HT1080 (cell line): ENCODE measurements at places on chromosomes 12 and 14. TPM values are rescaled to one million over a fixed set of nuclear protein-coding genes. Genes with fewer than 3 reads are reported as not detected.
A peak's percentile ranks its signal among the peaks of the same experiment; 100 is the strongest.

DNA sequence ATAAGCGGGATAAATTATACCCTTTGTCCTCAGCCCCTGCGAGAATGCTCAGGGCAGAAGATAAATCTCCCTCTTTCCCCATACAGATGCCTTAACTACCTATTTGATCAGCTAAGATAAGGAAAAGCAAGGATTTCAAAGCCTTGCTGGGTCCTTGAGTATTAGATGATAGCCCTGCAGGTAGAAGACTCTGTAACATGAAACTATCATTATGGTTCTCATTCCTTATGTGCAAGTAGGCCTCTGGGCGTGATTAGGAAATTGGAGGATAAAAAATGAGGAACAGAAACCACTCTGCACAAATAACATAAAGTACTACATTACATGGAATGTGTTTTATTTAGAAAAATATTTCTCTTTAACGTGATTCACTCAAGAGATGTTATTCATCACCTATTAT lies 14.5 kb upstream of the WDR89 start:
- DNase-seq, result no peak

DNA sequence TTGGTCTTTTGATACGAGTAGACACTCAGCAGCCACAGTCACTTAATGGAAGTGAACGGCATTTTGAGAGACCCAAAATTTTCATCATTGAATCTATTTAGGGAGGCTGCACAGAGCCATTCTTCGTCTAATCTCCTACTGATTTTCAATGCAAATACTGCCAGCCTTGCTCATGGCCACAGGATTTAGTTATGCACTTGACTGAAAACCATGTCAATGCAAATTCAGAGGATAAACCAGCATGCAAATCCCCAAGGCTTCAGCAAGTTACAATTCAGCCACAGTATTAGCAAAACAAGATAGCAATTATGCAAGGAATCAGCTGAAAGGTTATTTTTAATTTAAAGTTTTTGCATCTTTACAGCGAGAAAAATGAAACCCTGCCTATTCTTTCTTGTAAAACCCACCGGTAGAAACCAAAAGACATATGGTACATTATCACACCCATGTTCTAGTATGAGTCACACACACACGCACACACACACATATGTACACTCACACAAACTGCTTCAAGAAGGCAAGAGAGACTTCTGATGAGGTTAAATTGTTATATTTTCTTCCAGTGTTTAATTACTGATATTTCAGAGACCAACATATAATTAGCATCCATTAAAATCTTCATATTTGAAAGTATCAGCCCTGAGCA lies 985.3 kb upstream of the FLRT2 start:
- no peak for DNase-seq

DNA sequence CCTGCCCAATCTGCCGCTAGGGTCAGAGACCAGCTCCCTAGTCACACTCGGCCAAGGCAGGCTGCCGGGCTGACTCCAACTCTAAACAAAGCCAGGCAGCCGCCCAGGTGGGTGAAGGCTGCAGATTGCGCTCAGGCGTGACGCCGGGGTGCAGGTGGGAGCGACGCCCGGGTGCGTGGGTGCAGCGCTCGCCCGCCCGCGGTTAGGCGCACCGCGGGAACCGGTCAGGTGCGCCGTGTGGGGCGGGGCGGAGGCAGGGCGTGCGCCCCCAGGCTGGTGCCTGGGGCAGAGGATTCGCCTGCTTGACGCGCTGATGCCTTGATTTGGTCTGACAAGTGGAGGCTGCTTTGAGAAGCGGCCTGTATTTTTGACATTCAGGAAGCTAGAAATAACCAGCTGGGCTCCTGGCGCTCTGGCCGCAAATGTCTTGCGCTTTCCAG lies 126.7 kb upstream of the HIF1A start:
- no peak for DNase-seq

- peak; percentile 49 for DNase-seq
These were observed 13.8 kb upstream of the EEA1 start for GRCh38 chr12:92942905-92943304.

- peak; percentile 98 for DNase-seq
These were observed 5.0 kb upstream of the MMP19 start for GRCh38 chr12:55847603-55848291.

GRCh38 chr14:100617410-100618317 lies 30.4 kb upstream of the BEGAIN start:
- no peak for DNase-seq

DNA sequence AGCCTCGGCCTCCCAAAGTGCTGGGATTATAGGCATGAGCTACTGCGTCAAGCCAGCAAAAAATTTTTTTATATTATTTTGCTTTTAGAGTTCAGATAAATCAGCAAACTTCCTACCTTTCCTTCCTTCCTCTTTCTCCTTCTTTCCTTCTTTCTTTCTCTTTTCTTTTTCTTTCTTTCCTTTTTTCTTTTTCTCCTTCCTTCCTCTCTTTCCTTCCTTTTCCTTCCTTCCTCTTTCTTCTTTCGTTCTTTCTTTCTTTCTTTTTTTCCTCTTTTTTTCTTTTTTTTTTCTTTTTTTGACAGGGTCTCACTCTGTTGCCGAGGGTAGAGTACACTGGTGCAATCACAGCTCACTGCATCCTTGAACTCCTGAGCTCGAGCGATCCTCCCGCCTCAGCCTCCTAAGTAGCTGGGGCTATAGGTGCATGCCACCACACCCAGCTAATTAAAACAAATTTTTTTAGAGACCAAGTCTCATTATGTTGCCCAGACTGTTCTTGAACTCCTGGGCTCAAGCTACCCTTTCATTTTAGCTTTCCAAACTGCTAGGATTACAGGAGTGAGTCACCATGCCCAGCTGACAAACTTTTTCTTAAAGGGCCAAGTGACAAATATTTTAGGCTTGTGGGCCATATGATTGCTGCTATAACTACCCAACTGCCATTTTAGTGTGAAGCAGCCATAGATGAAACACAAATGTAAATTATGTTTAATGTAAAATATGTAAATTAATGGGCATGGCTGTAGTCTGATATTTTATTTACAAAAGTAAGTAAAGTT lies 7.1 kb upstream of the WASHC4 start:
- peak; percentile 61 for DNase-seq

- no peak for DNase-seq
These were observed 77.0 kb upstream of the BCL11B start for GRCh38 chr14:99348816-99349614.

GRCh38 chr12:112170376-112170775 lies 45.0 kb downstream of the TRAFD1 start:
- peak; percentile 25 for DNase-seq

DNA sequence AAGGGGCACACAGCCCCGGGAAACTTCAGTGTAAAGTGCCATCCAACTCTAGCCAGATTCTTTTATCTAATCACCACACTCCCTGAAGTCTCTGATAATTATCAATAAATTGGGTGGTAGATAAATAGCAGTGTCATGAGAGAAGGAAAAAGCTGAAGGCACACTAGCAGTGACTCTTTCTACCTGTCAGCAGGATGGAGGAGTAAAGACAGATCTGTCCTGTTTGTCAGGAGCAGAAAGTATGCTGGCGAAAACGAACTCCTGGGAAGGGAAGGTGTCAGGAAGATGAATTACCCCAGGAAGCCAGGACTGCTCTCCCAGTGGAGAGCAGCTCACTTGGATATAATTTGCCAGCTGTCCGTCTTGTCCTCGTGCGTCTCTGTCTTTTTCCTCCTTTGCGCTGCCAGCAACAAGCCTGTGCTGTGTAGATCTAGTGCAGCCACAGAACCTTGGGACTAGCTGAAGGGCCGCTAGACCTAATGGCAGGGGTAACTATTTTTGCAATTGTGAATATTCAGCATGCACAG lies 981.9 kb downstream of the DIO2 start:
- no peak for DNase-seq

The KLRF1 gene
- total RNA-seq, result not detected in 2 replicates

The CCDC177 gene
- total RNA-seq, result not detected in 2 replicates

The SLC41A2 gene
- 4.5 and 10.2 TPM in 2 replicates for total RNA-seq

The SINHCAF gene
- 41.9 and 51.8 TPM in 2 replicates for total RNA-seq

The SLC8A3 gene
- total RNA-seq, result 0.03 TPM in 1 of 2 replicates, not detected in the other

The CPM gene
- not detected in 2 replicates for total RNA-seq

The STYK1 gene
- 0.69 and 1.4 TPM in 2 replicates for total RNA-seq

The RPS6KA5 gene
- 3.0 and 3.6 TPM in 2 replicates for total RNA-seq

The PLBD1 gene
- not detected in 2 replicates for total RNA-seq

The ACOT6 gene
- not detected in 2 replicates for total RNA-seq
